Stimulated activated CD8-positive, alpha-beta memory T cell treated with anti-CD3 and anti-CD28 coated beads, Interleukin-15, amount 100 ng/mL, for 4 hours (primary cell): ENCODE measurements at places on chromosomes 7 and 10.

DNA sequence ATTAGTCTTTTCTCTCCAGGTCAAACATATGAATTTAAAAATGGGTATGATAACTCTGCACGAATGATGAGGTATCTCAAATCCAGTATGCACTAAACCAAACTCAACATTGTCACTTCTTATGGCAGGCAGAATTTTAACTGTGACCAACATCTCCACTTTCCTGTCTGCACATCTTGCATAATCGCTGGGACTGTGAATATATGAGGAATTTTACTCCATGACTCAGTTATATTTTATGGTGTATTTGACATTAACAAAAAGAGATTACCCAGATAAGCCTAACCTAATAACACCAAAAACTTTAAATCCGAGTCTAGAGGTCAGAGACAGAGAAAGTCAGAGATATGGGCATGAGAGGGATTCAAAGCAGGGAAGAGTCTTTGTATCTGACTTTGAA, 454.5 kb upstream of the SEMA3D start:
- no peak for DNase-seq

DNA sequence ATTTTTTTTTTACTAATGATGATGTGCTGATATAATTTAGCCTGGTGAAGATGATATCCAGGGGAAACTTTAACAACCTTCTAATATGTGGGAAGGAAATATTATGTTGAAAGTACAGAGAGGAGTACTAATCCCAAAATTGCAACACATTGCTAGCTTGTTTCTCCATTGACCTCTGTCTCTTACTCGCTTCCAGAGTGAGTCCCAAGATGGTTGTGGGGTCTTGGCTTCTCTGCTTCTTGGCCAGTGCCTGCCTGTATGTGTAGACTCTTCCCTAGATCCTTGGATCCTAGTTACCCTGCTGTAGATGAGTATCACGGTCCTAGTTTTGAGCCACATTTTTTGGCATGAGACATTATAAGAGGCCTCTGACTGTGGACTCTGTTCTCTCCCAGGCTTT, 17.5 kb downstream of the BMPER start:
- no peak for DNase-seq

- DNase-seq = no peak
Measured at GRCh38 chr7:156017431-156017830, 205.2 kb upstream of the SHH start.

DNA sequence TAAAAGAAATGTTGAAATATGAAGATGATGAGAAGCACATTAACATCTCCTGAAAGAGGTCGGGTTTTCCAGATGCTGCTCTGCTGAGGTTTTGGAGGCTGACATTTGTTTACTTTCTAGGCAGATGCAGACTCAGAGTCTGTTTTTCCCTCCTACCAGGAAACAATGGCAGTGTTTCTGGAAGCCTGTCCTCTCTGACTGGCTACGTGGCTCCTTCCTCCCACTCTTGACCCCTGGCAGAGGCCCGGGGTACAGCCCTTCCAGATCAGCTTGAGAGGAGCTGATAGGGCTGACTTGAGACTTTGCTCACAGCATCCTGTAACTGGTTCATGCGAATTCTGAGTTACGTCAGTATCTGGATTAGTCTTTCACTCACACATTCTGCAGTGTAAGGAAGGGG, 41.1 kb upstream of the IL15RA start:
- DNase-seq = no peak

DNA sequence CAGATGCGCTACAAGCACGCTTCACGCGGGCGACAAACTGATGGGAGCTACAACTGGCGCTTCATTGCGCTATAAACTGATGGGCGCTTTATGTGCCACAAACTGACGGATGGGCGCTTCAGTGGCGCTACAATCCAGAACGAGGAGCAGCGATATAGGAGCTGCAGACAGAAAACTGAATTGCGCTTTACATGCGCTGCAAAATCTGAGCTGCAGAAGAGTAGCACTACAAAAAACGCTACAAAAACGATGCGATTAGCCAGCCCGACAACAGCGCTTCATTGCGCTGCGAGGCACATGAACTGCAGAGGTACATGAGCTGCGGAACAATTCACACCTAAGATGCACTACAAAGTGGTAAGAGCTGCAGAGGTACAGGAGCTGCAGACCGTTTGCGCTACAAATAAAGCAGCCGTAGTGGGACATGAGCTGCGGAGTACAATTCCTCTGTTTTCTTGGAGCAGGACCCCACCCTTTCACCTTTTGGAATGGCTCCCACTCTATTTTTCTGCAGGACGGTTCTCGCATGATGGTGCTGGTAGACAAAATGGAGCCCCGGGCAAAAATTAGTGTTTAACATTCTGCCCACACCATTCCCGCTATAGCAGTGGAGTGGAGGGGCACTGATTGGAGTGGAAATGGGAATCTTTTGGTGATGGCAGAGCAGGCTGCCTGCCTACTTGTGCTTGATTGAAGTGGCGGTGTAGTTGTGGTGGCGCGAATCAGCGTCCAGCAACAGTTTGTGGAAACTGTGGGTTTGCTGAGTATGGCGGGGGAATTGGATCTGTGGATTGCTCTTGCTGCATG, 1.2 kb upstream of the SGCE start:
- DNase-seq = no peak
